ENCODE measurements at places on chromosomes 5 and 9. TPM values are rescaled to one million over a fixed set of nuclear protein-coding genes. Genes with fewer than 3 reads are reported as not detected.

The SNCB gene
- not detected for total RNA-seq

The PCDHGA11 gene
- total RNA-seq = 8.7 TPM

The FCN2 gene
- total RNA-seq = not detected

The ZNF300 gene
- 4.4 TPM for total RNA-seq

The DCTN3 gene
- total RNA-seq = 107 TPM

The DOCK8 gene
- total RNA-seq = 0.78 TPM

The IL31RA gene
- 0.73 TPM for total RNA-seq

The C5orf24 gene
- total RNA-seq = 59.4 TPM

The ASS1 gene
- 6.9 TPM for total RNA-seq

The SELENOP gene
- 0.40 TPM for total RNA-seq

The AJM1 gene
- total RNA-seq = 0.66 TPM

The CDC20B gene
- 0.07 TPM for total RNA-seq

Data from pulmonary artery endothelial cell (primary cell).